ENCODE measurements at places on chromosomes 5 and 9. TPM values are rescaled to one million over a fixed set of nuclear protein-coding genes. Genes with fewer than 3 reads are reported as not detected.

PCDHGA5 gene
- 0.08 TPM for total RNA-seq

EEIG1 gene
- total RNA-seq = 440 TPM

DNA sequence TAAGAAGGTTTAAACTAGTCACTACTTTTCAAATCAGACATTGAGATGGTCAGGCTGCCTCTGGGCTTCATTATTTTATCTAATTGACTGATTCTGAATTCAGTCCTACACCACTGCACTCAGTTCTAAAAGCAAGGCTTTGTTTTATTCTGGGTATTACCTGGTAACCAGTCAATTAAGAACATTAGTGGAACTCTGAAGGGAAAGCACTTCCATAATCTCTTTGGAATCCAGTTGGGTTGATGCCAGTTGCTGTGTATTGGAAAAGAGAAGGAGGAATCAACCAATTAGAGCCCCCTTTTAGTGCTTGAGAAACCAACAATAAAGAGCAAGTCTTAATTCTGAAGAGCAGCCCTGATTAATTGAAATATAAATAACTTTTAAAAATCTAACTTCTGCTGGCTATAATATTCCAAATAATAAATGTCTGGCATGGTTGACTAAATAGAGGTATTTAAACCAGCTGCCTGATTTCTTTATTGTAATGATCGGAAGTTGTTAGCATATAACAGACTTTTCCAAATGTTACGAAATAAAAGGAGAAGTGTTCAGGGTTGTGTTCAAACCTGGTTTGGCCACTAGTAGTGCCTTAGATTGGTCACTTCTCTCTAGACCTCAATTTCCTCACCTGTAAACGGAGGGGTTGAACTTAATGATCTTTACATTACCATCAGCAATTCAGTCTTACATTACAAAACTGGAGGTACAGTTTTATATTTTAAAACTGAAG lies 32.0 kb downstream of the CPEB4 start:
- no peak for DNase-seq

GRCh38 chr5:57540823-57541222 lies 58.2 kb upstream of the ACTBL2 start:
- no peak for DNase-seq

DNA sequence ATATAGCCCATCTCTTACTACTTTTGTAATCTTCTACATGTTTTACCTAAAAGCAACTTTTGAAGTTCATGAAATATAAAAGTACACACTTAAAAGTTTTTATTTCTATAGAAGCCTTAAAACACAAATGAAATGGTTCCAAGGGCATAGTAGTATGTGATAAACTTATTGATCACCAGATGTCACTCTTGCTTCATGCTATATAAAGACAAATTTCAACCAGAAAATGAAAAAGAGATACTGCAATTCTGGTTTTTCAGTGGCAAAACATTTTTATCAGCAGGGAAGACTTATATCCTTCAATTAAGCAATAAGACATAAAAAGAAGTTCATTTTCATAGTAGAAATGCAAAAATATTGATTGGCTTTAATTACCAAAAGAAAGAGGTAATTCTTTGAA lies 69.4 kb upstream of the FBXL17 start:
- DNase-seq = no peak

GRCh38 chr9:134634176-134634575 lies 7.4 kb upstream of the COL5A1 start:
- no peak for DNase-seq
